ENCODE measurements at places on chromosomes 4 and X.

GRCh38 chrX:1394731-1395501 lies 3.0 kb upstream of the SLC25A6 start:
- peaks cover 21% of the 10 kb centered on the region for H3K4me1 ChIP-seq
- peak overlapping the region; percentile 24 for H3K4me3 ChIP-seq
- no peaks in the 10 kb centered on the region for H3K27me3 ChIP-seq
- peak; percentile 12 for DNase-seq

- no peak overlapping the region for H3K27ac ChIP-seq
- H3K27me3 ChIP-seq = no peaks in the 10 kb centered on the region
- no peaks in the 10 kb centered on the region for H3K4me1 ChIP-seq
- no peaks in the 10 kb centered on the region for H3K36me3 ChIP-seq
Observed at GRCh38 chr4:89177807-89178206, 66.5 kb downstream of the TIGD2 start.

DNA sequence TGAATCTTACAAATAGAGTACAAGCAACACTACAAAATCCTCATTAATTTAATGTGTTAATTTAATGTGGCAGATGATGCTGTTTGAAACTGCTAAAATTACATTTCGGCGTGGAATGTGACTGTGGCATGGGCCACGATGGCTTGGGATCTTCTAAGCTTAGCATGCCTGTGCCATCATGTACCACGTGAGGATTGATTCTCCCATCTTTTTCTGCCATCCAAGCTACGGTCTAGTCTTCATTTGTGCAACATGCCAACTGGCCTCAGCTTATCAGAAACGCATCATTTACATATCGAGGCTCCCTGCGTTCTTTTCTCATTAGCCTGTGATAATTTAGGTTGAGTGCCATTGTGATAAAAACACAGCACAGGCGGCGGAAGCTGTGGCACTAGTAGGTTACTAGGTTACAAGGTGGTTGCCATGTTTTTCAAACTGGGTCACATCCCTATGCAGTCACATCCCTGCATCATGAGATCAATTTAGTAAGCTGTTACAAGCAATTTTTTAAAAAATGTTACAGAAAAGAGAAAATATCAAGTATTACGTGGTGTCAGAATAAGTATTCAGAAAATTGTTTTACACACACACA lies 189.9 kb upstream of the RBPJ start:
- H3K36me3 ChIP-seq = no peaks in the 10 kb centered on the region
- no peak overlapping the region for H3K4me3 ChIP-seq
- H3K27me3 ChIP-seq = no peaks in the 10 kb centered on the region

DNA sequence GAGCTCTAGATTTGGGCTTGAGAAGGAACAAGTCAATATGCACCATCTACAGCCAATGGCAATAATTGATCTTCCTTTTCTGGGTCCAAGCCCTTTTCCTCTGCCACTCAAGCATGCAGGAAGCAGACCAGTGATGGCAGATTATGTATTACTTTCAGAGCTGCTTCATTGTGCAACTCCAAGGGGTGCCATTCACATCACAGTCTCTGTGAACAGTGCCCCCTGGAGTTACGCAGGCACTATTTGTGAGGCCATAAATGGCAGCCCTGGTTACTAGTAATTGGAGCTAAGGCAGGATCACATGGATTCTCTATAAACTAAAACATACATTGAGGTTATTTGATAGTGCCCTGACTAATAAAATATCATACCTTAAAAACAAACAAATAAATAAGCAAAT lies 313.4 kb upstream of the SLC7A11 start:
- H3K36me3 ChIP-seq = no peaks in the 10 kb centered on the region
- H3K4me3 ChIP-seq = no peak overlapping the region
- no peaks in the 10 kb centered on the region for H3K27me3 ChIP-seq
- no peak for DNase-seq

- peaks cover 3% of the 10 kb centered on the region for H3K4me1 ChIP-seq
- no peak overlapping the region for H3K4me3 ChIP-seq
- no peak for DNase-seq
Observed at GRCh38 chr4:9919047-9919446, 102.2 kb downstream of the SLC2A9 start.

DNA sequence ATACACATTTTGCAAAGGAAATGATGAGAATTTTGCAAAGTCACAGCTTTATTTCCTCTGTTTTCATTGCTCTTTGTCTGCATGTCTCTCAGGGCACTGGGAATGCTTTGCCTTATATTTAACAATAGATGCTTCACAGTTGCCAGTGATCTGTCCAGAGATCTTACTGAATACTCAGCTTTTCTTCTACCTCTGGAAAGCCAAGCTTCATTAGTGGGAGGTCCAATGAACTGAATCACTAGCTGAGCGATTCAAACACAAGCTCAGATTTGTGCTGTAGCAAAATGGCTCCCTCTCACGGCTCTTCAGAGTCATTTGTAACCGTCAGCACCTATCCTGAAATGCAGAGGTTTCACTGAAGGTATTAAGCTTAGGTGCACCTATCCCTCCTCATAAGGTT lies 138.9 kb downstream of the DCLK2 start:
- no peak for DNase-seq
- no peak overlapping the region for H3K4me3 ChIP-seq
- H3K4me1 ChIP-seq = no peaks in the 10 kb centered on the region
- no peaks in the 10 kb centered on the region for H3K27me3 ChIP-seq
- H3K36me3 ChIP-seq = no peaks in the 10 kb centered on the region

DNA sequence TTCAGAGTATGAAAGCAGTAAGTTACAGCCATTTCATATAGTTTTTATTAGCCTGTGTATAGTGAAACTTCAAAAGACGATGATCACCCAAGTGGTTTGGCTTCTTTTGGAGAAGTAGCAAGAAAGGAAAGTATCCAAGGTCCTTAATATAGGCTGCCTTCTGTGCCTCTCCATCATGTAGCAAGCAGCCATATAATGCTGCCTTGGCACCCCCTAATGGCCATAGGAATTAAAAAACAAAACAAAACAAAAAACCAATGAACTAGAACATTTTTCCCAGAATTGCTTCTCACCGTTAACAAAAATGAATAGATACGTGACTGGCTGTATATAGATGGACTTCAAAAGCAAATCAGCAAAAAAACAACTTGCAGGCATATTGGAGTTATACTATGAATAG lies 18.9 kb downstream of the LAMP2 start:
- H3K4me3 ChIP-seq = no peak overlapping the region
- peaks cover 17% of the 10 kb centered on the region for H3K4me1 ChIP-seq
- no peak for DNase-seq
- no peaks in the 10 kb centered on the region for H3K36me3 ChIP-seq
- H3K27ac ChIP-seq = no peak overlapping the region
- H3K27me3 ChIP-seq = no peaks in the 10 kb centered on the region

- no peak overlapping the region for H3K4me3 ChIP-seq
- H3K27me3 ChIP-seq = no peaks in the 10 kb centered on the region
- no peak for DNase-seq
- H3K36me3 ChIP-seq = no peaks in the 10 kb centered on the region
- no peaks in the 10 kb centered on the region for H3K4me1 ChIP-seq
Observed at GRCh38 chr4:145984563-145984962, 45.9 kb upstream of the ZNF827 start.

- H3K27ac ChIP-seq = no peak overlapping the region
- no peaks in the 10 kb centered on the region for H3K4me1 ChIP-seq
- DNase-seq = no peak
- no peak overlapping the region for H3K4me3 ChIP-seq
Observed at GRCh38 chr4:41787931-41788330, 39.4 kb upstream of the PHOX2B start.

DNA sequence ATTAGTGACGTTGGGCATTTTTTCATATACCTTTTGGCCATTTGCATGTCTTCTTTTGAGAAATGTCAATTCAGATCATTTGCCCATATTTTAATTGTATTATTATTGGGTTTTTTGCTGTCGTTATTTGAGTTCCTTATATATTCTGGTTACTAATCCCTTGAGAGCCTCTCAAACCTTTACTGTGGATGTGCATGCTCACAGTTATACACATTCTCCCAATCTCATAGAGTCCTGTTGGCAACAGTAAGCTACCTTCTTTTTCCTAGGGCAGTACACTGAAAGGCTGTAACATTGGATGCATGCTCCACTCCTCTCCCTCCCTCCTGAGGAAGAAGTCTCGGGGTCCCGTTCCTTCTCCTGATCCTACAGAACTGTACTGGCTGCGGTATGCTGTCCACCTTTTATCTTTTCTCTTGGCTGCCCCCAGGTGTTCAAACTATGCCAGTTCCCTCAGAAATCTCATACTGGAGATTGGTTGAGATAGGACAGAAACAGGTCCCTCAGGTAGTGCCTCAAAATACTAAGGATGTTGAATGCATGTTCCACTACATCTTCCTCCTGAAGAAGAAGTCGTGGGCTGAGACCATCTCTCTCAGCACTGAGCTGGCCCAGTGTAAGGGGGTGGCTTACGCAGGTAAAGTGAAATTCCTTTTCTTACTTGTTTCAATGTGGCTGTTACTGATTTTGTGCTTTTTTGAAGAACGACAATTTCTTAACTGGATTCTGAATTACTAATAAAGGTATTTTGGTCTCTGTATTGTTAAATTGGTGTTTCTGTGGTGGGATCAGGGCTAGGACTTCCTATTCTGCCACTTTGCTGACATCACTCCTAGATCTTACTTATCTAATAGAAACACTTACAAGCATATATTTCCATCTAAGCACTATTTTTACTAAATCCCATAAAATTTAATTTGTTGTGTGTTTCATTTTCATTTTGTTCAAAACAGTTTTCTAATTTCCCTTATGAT lies 145.4 kb upstream of the HUWE1 start:
- H3K36me3 ChIP-seq = no peaks in the 10 kb centered on the region
- no peak for DNase-seq

DNA sequence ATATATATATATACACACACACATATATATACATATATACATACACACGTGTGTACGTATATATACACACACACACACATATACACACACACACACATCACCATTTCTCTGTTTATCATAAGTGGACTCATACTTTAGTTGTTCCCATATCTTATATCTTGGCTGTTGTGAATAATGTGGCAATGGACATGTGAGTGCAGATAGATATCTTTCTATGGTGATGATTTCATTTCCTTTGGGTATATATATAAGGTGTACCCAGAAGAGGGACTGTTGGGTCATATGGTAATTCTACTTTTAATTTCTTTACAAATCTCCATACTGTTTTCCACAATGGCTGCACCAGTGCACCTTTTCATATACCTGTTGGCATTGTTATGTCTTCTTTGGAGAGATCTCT lies 105.9 kb downstream of the LARP1B start:
- no peak overlapping the region for H3K27ac ChIP-seq
- H3K36me3 ChIP-seq = no peaks in the 10 kb centered on the region
- no peaks in the 10 kb centered on the region for H3K27me3 ChIP-seq
- DNase-seq = no peak
- no peak overlapping the region for H3K4me3 ChIP-seq
- H3K4me1 ChIP-seq = no peaks in the 10 kb centered on the region

DNA sequence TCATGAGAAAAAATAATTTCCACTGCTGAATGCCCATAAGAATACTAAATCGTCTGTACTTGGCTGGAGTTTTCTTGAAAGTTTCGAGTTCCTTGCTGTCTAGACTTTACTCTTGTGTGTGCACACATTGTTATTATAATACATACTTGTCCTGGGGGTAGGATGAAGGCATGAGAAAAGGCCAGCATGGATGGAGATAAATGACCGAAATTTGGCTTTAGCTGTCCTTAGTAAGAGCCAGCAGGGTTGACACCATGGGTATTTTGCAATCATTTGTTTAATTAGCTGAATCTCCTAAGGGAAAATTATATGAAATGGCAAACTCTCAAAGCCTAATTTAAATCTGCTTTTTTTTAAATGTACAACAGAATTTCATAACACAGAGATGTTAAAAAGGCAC lies 641.6 kb downstream of the ADGRL3 start:
- H3K36me3 ChIP-seq = no peaks in the 10 kb centered on the region
- no peak overlapping the region for H3K4me3 ChIP-seq
- H3K4me1 ChIP-seq = no peaks in the 10 kb centered on the region
- no peak overlapping the region for H3K27ac ChIP-seq
- no peak for DNase-seq

DNA sequence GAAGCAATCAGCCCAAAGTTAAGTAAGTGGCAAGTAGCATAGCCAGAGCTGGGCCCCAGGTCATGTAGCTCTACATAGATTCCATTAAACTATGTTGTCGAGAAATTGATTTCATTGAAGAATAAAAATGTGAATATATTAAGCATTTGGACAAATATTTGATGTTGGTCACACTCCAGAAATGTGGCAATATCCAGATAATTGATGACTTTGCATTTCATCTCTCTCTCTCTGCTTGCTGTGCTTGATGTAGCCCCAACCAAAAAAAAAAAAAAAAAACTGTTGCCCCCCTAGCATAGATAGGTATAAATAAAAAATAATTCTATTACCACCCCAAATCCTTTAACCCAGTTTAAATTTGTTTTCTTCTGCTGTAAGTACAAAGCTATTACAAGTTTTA lies 7.5 kb upstream of the NDST3 start:
- DNase-seq = no peak
- H3K27me3 ChIP-seq = peaks cover 5% of the 10 kb centered on the region
- H3K36me3 ChIP-seq = no peaks in the 10 kb centered on the region
